ENCODE measurements at places on chromosomes 3 and 15.

DNA sequence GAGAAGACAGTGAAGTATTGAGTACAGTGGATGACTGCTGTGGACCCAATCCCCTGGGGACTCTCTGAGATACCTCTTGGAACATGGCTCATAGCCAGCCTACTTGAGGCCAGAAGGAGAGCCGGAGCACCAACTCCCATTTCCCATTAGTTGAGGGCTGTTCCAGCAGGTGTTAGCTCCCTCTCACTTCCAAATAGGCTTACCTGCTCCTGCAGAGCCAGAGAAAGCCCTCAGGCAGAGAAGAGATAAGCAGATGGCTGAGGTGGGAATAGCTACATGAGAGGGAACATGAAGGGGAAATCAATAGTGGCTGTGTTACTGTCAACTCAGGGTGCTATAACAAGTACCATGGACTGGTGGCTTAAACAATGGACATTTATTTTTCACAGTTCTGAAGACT, 4.6 kb upstream of the CCK start:
- no peak for DNase-seq

- DNase-seq = no peak
Observed at GRCh38 chr15:69299451-69299886, 757 bp downstream of the PAQR5 start.

- no peak for DNase-seq
Observed at GRCh38 chr15:63836579-63836978, 2.8 kb upstream of the HERC1 start.

GRCh38 chr3:109532257-109533216, 195.2 kb upstream of the DPPA4 start:
- DNase-seq = no peak

GRCh38 chr3:72101494-72101893, 316.5 kb upstream of the PROK2 start:
- no peak for DNase-seq

DNA sequence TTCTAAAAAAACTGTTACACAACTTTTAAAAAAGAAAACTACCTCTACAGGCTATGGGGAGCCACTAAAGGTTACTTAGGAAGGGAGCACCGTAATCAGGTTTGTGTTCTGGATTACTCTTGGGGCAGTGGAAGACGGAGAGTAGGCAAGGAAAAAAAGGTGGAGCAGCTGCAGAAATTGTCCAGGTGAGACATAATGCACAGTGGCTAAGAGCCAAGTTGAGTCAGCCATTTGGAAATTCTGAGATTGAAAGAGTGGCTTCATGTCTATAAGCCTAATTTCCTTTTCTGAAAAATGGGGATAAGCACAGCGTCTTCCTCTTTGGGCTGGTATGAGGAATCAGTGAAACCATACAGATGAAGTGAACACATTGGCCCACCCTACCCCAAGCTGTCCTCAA, 195.2 kb downstream of the CADPS start:
- no peak for DNase-seq

- no peak for DNase-seq
Observed at GRCh38 chr3:86978111-86978551, 12.8 kb downstream of the VGLL3 start.

DNA sequence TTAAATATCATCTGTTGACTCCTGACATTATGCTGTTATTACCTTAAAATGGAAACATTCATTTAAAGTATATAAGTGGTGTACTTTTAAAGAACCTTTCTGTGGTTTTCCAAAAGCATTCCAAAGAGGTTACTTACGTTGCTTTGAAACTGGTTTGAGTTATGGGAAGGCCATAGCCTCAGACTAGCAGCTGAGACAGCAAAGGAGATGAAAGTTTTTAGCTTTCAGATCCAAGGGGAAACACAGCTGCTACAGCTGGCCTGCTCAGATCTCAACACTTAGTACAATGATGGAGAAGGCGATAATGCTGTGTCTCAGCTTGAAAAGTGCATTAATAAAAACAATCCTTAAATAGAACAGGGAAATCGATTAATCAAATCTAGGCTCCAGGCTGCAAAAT, 921.1 kb downstream of the ROBO1 start:
- DNase-seq = no peak

DNA sequence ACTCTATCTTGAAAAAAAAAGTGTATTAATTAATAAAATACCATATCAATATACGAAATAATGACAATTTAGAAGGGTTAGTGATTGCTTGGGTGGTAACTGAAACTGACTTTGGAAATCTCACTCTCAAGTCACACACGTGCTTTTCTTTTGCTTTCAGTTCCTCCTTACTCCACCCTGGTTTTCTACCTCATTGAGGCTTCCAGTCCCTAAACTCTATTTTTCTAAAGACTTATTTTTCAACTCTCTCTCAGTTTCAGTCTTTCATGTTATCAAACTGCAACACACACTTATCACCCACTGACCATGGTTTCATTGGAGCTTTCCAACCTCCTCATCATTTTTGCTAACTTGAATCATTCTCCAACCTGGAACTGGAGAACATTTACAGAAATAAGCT, 23.5 kb downstream of the IL12A start:
- DNase-seq = no peak

- no peak for DNase-seq
Observed at GRCh38 chr3:134641671-134642300, 9.0 kb downstream of the KY start.

GRCh38 chr15:29774900-29775299, 47.4 kb downstream of the TJP1 start:
- DNase-seq = no peak

DNA sequence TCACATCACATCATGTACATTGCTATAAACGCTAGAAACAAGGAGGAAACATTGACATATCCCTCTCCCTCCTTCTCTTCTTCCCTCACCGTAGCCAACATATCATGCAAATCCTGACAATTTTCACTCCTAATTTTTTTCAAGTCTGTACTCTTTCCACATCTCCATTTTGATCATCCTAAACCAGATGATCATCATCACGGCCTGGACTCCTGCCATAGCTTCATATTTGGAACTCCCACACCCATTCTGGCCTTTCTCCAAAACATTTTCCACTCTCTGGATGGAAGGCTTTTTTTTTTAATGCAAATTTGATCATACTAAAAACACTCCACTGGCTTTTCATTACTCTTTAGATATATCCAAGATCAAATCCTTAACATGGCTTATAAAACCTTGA, 248.0 kb upstream of the CNTN3 start:
- no peak for DNase-seq

DNA sequence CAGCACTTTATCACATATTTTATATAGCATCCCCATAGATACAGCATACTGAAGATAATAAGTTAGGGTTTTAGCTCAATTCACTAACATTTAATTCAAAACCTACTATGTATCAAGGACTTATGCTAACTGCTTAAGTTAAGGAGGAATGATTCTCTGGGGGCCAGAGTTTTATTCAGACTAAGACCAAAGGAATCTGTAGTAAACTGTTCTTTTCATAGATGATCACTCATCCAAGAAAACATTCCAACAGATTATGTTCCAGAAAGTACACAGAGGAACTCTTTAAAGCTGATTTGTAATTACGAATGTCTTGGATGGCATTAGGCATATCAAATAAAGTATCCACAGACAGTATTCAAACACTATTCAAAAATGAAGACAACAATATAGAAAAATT, 226.4 kb downstream of the SCAPER start:
- no peak for DNase-seq

GRCh38 chr3:128198313-128198712, 45.0 kb downstream of the EEFSEC start:
- no peak for DNase-seq

GRCh38 chr15:78772738-78773137, 38.5 kb downstream of the ADAMTS7 start:
- DNase-seq = no peak

DNA sequence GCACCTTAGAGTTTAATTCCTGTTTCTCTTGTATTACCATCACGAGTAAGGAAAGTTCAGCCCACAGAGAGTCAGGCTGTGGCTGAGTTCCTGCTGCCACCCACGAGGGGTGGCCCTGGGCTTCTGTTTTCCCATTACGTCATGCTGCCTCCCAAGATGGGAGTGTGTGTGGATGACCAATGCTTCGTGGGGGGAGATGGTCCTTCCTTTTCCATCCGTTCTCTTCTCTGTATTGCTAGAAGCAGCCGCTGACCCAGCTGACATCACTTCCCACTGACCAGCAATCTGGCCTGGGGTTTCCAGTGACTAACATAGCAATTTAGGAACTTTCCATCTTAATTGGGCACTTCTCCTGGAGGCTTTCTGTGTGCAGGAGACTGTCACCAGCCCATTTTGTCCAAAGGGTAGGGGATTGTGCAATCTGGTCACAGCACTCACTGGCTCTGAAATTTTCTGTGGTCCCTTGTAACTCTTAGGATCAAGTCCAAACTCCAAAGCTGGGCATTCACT, 9.3 kb downstream of the IRAK2 start:
- DNase-seq = no peak

GRCh38 chr15:22872936-22873701, 34.7 kb downstream of the NIPA2 start:
- DNase-seq = no peak

DNA sequence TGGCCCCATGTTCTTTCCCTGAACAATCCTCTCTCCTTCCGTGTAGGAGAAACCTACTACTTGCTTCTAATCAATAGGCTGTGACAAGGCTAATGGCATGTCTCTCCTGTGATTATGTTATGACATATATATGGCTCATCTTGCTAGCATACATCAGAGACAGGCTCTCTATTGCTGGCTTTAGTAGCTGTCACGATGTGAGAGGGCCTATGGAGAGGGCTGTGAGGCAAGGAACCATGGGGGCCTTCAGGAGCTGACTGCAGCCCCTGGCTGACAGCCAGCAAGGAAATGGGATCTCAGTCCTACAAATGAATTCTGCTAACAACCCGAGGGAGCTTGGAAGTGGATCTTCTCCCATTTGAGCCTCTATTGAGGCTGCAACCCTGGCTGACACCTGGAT, 96.3 kb downstream of the EOMES start:
- DNase-seq = no peak

DNA sequence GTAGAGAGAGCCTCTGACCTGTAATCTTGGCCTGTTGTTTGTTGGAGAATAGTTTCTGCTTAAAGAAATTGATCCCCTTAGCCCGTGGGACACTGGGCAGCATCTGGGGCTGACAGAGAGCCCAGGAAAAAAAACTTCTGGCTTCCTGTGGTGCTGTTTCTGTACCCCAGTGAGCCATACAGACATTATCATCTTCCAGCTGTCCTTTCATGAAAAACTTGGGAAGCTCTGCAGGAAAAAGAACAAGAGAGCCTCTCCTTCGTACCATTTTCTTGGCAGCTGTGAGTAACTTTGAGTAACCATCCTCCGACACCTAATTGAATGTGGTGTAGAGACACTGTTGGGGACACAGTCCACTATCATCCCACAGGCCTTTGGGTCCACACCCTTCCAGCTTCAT, 333.0 kb downstream of the SHQ1 start:
- DNase-seq = no peak

DNA sequence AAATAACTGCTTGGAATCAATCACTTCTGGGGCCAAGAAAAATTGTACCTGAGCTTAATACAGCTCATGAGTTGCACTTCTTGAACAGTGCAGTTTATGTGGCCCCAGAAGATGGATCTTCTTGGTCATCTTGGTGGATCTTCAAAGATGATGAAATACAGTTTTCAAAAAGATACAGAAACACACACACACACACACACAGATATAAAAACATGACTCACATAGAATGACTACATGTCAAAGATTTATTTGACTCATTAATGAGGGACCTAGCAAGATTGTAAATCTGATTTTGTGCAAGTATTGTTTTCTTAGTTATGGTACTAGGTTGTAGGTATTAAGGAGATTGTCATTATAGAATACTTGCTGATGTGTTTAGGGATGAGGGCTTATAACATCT, 32.6 kb downstream of the PDCD6IP start:
- DNase-seq = no peak

DNA sequence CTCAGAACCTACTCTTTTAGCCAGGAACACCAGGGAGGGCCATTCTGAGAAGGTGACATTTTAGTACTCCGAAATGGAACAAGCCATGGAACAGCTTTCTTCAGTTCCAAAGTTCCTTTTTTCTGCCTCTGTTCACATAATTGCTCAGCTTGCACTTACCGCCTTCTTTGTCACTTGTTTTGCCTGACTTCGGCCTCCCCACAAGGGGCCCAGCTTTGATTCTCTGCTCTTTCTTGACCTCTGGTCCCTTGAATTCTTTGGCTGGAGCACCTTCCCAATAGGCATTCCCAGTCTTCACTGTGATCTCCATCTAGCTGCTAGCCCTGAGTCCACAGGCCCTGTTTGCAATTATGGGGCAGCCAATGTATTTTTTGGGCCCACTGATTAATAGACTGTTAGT, 51.4 kb upstream of the SLC7A14 start:
- DNase-seq = no peak

GRCh38 chr15:65518633-65519285, 1.3 kb upstream of the DPP8 start:
- DNase-seq = no peak

GRCh38 chr15:87477737-87478686, 778.5 kb downstream of the NTRK3 start:
- DNase-seq = no peak

- DNase-seq = no peak
Observed at GRCh38 chr15:66829551-66830121, 127.6 kb downstream of the SMAD6 start.

- DNase-seq = no peak
Observed at GRCh38 chr3:138079901-138080300, 35.5 kb downstream of the DZIP1L start.

DNA sequence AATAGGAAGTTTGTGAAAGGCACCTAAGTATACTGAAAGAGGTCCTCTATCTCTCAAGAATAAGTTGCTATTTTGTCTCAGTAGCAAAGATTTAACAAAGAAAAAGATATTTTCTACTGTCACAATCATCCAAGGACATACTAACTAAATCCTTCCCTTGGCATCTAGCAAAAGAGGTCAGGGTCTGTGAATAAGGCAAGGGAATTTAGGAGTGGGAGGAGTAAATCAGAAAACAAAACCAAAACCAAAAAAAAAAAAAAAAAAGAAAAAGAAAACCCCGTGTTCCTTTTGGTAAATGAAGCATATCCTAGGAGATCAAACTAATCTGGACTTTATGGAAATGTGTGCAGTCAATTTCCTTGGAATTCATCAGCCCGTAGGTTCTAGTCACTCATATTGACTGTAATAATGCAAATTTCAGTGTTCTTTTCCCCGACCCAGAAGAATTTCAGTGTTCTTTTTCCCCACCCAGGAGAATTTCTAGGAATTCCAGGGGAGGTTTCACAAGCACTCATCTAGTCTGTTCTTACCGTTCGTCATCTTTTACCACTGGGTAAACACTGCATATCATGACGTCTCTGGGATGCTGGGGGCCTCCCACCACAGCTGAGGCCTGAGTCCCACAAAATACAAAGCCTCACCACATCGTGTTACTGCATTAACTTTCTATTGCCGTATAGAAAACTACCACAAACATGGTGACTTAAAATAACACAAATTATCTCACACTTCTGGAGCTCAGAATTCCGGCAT, 113.8 kb upstream of the CCDC54 start:
- no peak for DNase-seq

DNA sequence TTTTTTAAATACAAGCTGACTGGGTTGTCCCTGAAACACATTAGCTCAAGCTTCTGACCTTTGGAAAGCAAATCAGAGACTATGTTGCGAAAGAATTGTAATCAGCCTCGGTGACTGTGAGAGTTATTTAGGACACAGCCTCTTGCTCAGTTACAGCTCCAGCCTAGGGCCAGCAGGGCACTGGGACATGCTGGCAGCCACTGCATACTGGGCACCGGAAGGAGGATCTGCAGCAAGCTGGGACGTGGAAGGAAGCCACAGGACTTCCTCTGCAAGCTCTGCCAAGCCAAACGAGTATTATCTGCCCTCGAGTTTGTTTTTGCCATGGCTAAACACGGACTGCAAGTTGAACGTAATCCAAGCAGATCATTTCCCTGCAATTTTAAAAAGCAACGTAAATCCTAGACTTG, 24.4 kb upstream of the COPG1 start:
- no peak for DNase-seq
